ENCODE measurements at places on chromosomes 16 and 17. TPM values are rescaled to one million over a fixed set of nuclear protein-coding genes. Genes with fewer than 3 reads are reported as not detected.

- no peak for DNase-seq
- H3K27ac ChIP-seq: no peak overlapping the region
- no peak overlapping the region for H3K4me3 ChIP-seq
- H3K27me3 ChIP-seq: no peaks in the 10 kb centered on the region
- no peaks in the 10 kb centered on the region for H3K36me3 ChIP-seq
Observed at GRCh38 chr17:13462146-13462545, 139.6 kb downstream of the HS3ST3A1 start.

- no peak for DNase-seq
- H3K27me3 ChIP-seq: no peaks in the 10 kb centered on the region
- H3K4me3 ChIP-seq: no peak overlapping the region
- peaks cover 5% of the 10 kb centered on the region for H3K4me1 ChIP-seq
Observed at GRCh38 chr16:85042606-85043005, 15.0 kb downstream of the KIAA0513 start.

GRCh38 chr16:27252206-27252585, 16.4 kb downstream of the NSMCE1 start:
- H3K27ac ChIP-seq: no peak overlapping the region
- DNase-seq: no peak
- peaks cover 3% of the 10 kb centered on the region for H3K36me3 ChIP-seq

DNA sequence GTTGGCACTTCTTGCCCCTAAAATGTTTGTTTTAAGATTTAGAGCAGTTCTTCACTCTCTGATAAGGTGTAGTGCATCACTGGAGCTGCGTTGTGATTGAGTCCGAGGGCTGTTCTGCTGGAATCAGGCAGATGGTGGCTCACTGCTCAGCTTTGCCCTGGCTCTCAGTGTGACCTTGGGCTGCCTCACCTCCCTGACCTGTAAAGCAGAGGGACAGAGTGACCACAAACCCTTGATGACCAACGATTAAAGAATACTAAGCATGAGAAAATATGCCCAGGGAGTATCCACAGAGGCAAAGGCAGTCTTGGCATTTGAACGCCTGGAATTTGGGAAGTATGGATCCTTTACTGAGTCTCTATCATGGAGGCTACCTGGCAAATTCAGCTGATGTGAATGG, 18.1 kb downstream of the CMIP start:
- H3K4me1 ChIP-seq: no peaks in the 10 kb centered on the region
- no peak for DNase-seq
- no peaks in the 10 kb centered on the region for H3K36me3 ChIP-seq
- H3K4me3 ChIP-seq: no peak overlapping the region
- H3K27ac ChIP-seq: no peak overlapping the region

The CACNG3 gene
- total RNA-seq: not detected
